MM.1S (cell line): ENCODE measurements at places on chromosomes 11 and 22.

- H3K27me3 ChIP-seq: no peaks in the 10 kb centered on the region
- no peak overlapping the region for H3K4me3 ChIP-seq
- DNase-seq: peak; percentile 10
- no peak overlapping the region for H3K27ac ChIP-seq
- H3K4me1 ChIP-seq: no peaks in the 10 kb centered on the region
Measured at GRCh38 chr11:103384652-103385051, 275.4 kb downstream of the DYNC2H1 start.

GRCh38 chr22:38953577-38954413, 3.6 kb upstream of the APOBEC3A start:
- H3K4me3 ChIP-seq: peak overlapping the region; percentile 36
- H3K27ac ChIP-seq: peak overlapping the region; percentile 82
- no peaks in the 10 kb centered on the region for H3K36me3 ChIP-seq

GRCh38 chr11:32781721-32782120, 12.7 kb downstream of the CCDC73 start:
- no peaks in the 10 kb centered on the region for H3K27me3 ChIP-seq
- no peak overlapping the region for H3K27ac ChIP-seq
- H3K36me3 ChIP-seq: no peaks in the 10 kb centered on the region
- H3K4me1 ChIP-seq: peaks cover 19% of the 10 kb centered on the region
- H3K4me3 ChIP-seq: no peak overlapping the region
- DNase-seq: no peak

- no peaks in the 10 kb centered on the region for H3K36me3 ChIP-seq
- no peaks in the 10 kb centered on the region for H3K27me3 ChIP-seq
- DNase-seq: no peak
- H3K27ac ChIP-seq: no peak overlapping the region
Measured at GRCh38 chr11:132475026-132475425, 1057.3 kb downstream of the OPCML start.
